ENCODE measurements at places on chromosomes 5 and 9.
A peak's percentile ranks its signal among the peaks of the same experiment; 100 is the strongest.

DNA sequence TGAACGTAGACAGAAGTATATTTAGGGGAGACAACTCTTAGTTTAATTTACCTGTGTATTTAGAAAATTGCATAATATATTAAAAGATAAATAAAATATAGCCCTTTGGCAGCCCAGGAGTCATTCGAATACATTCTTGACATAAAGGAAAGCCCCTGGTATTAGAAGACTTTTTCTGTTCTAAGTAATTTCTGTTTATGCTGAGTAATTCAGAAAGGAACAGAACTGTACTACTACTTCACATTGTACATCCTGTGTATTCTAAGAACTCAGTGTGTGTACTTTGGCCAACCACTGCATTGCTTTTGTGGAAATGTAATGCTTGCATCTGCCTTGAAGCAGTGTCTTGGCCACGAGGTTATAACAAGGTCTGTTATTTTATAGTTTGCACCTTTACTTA lies 136.4 kb downstream of the KDM4C start:
- DNase-seq, result no peak

GRCh38 chr5:74648835-74649293 lies 8.3 kb upstream of the ENC1 start:
- DNase-seq, result peak; percentile 70

- DNase-seq, result peak; percentile 13
Measured at GRCh38 chr5:58182287-58182841, 277.5 kb downstream of the PLK2 start.

GRCh38 chr9:114725930-114726329 lies 43.9 kb upstream of the TEX48 start:
- DNase-seq, result no peak

DNA sequence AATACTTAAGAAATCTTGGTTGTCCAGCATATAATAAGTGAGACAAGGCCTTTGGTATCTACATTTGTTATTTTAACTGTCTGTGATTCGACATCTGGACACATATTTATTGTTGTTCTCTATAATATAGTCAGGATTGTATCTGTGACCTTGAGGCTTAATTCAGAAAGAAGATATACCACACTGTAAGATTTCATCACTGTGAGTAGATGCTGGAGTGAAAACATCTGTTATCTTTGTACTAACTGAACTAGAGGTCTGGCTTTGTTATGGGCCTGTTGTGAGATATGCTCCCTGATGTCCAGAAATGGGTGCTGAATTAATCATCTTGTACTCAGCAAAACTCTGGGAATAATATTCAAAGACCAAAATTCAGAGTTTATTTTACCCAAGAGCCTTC lies 148.5 kb downstream of the ISOC1 start:
- no peak for DNase-seq

- no peak for DNase-seq
Measured at GRCh38 chr5:20034717-20035116, 46.7 kb upstream of the CDH18 start.

DNA sequence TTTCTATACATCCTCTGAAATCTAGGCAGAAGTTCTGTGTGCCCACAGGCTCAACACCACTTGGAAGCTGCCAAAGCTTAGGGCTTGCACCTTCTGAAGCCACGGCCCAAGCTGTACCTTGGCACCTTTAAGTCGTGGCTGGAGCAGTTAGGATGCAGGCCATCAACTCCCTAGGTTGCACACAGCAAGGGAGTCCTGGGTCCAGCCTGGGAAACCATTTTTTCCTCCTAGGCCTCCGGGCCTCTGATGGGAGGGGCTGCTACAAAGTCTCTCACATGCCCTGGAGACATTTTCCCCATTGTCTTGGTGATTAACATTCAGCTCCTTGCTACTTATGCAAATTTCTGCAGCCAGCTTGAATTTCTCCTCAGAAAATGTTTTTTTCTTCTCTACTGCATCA lies 15.5 kb upstream of the PLK2 start:
- DNase-seq, result no peak

- no peak for DNase-seq
Measured at GRCh38 chr5:172165465-172165864, 22.6 kb downstream of the STK10 start.

DNA sequence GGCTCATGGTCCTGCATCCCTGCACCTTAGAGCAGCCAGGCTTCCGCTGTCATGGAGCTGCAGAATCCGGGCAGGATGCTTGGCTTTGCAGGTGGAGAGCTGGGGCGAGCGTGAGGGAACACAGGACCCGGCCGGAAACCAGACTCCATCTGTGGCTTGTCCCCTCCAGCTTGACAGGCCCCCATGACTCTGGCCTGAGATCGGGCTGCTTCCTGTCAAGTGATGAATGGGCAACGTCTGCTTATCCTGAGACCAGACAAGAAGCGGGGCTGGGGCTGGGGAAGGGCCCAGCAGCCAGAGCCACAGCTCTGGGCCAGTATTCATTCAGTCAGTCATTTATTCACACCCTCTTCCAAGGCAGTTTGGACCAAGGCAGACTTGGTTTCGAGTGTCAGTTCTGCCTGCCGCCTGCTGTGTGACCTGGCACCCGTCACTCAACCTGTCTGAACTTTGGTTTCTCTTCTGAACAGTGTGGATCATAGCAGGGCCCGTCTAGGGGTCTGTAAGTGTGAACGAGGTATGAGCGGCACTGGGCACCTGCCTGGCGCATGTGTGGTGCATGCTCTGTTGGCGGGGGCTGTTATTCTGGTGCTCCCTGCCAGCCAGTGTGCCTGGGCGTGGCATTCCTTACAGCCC lies 37.5 kb downstream of the NEK6 start:
- no peak for DNase-seq

- no peak for DNase-seq
Measured at GRCh38 chr5:16467363-16468219, 2.0 kb upstream of the ZNF622 start.
